ENCODE measurements at places on chromosomes 6 and 20. TPM values are rescaled to one million over a fixed set of nuclear protein-coding genes. Genes with fewer than 3 reads are reported as not detected.

The KCNK15 gene
- not detected for polyA plus RNA-seq

- no peak for DNase-seq
Observed at GRCh38 chr6:127435626-127436220, 23.5 kb downstream of the KIAA0408 start.

DNA sequence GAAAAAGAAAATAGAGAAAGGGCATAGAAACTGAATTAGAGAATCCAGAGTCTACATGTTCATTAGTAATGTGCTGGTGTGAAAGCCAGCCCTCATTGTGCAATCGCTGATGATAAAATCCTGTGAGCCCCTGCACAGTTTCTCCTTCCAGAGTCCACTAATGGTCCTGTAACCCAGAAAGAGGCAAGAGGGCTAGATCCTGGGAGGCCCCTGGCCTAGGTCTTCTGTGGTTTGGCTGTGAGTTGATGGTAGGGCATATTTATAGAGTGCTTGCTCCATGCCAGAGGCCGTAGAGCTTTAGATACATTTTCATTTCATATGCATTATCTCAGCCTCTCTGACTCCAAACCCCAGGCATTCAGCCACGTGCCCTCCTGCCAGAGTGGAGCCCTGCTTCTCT, 94.9 kb upstream of the MTHFD1L start:
- DNase-seq: no peak

- no peak for DNase-seq
Observed at GRCh38 chr6:105875974-105876640, 210.0 kb upstream of the PRDM1 start.

- no peak for DNase-seq
Observed at GRCh38 chr20:41668057-41668749, 50.0 kb upstream of the CHD6 start.

All from GM12878 (cell line).